ENCODE measurements at places on chromosomes 6 and 20.
A peak's percentile ranks its signal among the peaks of the same experiment; 100 is the strongest.

DNA sequence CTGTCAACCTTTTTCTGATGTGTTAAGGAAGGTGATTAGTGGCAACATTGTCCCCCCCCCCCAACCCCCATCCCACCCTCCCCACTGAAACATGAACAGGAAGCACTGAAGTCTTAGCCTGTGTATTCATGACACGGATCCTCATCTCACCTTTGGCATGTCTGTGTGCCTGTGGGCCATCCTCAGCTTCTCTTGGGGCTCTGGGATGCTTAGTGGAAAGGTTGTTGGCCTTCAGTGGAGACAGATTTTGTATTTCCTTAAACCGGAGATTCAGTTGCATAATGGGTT is 93.6 kb downstream of the RREB1 start:
- DNase-seq: no peak

GRCh38 chr6:83853178-83854000 is at the start of gene RIPPLY2:
Gene RIPPLY2, plus strand, starts transcription at chr6:83853360. Its CDS starts 57 bp downstream, at chr6:83853417.
- no peak for DNase-seq

- DNase-seq: no peak
Observed at GRCh38 chr6:162526960-162527359, 200.6 kb downstream of the PRKN start.

DNA sequence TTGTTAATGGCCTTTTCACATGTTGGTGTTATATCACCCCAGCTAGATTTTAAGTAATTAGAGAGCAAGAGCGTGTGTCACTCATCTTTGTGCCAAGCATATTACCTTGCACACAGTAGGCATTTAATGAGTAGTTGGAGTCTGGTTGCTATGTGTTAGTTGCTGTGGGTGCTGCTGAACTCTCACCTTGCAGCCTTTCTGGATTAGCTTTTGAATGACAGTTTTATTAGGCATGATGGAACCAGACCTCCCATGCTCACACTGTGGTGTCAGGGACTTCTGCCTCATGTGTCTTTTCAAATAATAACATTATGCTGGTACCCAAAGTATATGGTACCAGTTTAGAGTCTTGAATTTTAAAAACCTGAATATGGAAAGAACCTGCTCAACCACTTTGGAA is 55.9 kb downstream of the TRAF3IP2 start:
- DNase-seq: no peak

DNA sequence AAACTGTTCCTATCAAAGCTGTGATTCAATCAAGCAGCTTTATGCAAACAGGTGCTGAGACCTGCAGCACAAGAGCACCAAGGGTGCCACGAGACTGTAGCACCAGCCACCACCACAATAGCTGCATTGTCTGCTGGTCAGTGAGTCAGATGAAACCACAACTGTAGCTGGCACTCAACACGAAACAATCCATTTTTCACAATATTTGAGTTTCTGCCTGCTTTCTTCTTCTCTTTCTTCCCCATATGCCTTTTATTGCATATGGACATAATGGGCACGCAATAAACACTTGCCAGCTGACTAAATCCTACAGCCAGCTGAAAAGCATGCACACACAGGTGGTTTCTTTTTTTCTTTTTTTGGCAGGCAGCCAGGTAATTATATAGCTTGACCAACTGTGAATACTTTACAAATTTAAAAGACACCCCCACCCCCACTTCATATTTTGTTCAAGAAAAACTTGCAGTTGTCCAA is 16.6 kb downstream of the SLC2A12 start:
- DNase-seq: no peak

DNA sequence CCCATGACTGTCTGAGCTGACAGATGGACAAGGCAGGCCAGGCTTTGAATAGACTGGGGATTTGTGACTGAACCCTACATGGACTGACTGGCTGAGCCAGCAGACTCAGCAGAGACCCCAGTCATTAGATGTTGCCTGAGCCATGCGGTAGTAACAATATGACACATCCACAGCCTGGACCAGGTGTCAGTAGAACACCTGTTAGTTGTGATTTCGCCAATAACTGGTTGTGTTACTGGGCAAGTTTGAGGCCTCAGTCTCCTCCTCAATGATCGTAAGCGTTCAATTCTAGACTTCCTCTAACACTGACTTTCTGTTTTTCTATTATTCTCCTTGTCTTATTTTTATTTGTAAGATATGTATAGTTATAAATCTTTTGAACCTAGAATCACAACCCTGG is 311.9 kb upstream of the MAP3K7 start:
- no peak for DNase-seq

GRCh38 chr6:3418496-3419060 is 38.3 kb downstream of the SLC22A23 start:
- no peak for DNase-seq

GRCh38 chr6:36136034-36136433 is 5.7 kb downstream of the MAPK13 start:
- no peak for DNase-seq

DNA sequence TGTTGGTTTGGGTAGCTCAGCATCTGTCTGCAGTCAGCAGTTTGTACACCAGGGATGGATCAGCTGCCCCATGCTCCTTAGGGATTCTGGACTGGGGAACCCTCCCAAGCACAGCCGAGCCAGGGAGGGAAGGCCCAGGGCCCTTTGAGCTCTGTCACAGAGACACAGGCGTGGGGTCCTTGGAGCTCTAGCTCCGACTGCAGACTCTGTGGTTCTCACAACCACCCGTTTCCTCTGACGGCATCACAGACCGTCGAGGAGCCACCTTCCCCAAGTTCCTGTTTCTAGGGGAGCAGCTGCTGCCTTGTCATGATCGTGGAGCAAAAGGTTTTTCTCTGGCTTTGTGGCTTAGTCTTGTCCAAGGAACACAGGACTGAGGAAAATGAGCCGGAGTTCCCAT is at the start of gene SLA2:
SLA2 (minus strand) TSS at position 199 of the 400 bp plus-strand sequence. CDS start 4,861 bp downstream, outside the sequence.
- DNase-seq: peak; percentile 34

DNA sequence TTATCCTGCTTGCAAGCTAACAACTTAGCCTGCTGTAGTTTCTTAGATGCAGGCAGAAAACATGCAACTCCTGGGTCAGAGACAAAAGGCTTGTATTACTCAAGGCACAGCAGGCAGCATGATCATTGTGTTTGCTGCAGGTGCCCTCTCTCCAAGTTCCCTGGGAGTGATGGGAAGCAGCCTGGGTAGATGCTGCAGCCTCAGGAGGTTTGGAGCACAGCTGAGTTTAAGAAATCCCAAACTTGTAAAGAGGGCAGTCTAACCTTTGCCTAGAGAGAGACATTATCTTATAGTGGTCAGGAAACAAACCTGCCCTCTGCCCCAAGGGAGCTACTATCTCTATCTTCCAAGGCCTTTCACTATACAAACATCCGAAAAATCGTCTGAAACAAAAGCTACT is 61.1 kb downstream of the PFDN4 start:
- DNase-seq: no peak

GRCh38 chr6:90123831-90124230 is 172.8 kb downstream of the BACH2 start:
- no peak for DNase-seq

All from stimulated activated CD4-positive, alpha-beta T cell treated with anti-CD3 and anti-CD28 coated beads, Interleukin-1b, Interleukin-23, amount 100 ng/mL, for 1 hour (primary cell).